Activated T-helper 1 cell treated with anti-CD3 and anti-CD28 coated beads, Interleukin-12 subunit alpha, Interleukin-12 subunit beta, Interleukin-2, Interleukin-4 antibody, amounts not matched to agents 30 ng/mL and 10 ng/mL and 1 ng/mL, durations not matched to agents 14 hours and 24 hours and 36 hours (primary cell): ENCODE measurements at places on chromosomes 5 and 9. TPM values are rescaled to one million over a fixed set of nuclear protein-coding genes. Genes with fewer than 3 reads are reported as not detected.

DNA sequence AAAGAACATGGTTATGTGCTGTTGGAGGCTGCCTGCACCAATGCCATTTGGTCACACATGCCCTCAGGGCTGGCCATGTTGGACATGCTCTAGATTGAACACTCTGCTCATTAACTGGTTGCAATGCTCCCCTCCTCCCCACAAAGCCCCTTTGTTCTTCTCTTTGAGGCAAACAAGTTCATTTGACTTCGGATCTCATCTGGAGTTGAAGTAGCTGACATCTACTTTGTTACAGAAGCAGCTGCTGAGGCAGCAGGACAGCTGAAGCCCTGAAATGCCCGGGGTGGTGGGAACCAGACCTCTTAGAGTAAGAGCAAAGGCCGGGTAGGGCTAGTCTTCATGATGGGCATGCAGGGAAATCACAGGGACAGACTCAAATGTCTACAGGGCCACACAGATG lies 123.5 kb downstream of the APBA1 start:
- H3K27ac ChIP-seq = no peak overlapping the region
- DNase-seq = no peak
- no peak overlapping the region for H3K4me3 ChIP-seq

GRCh38 chr9:112110094-112110776 lies 64.9 kb downstream of the SUSD1 start:
- H3K27ac ChIP-seq = no peak overlapping the region
- H3K4me3 ChIP-seq = no peak overlapping the region
- H3K4me1 ChIP-seq = peaks cover under 1% of the 10 kb centered on the region

The ADAMTS6 gene
- total RNA-seq = 0.86 and 1.3 TPM in 2 replicates

DNA sequence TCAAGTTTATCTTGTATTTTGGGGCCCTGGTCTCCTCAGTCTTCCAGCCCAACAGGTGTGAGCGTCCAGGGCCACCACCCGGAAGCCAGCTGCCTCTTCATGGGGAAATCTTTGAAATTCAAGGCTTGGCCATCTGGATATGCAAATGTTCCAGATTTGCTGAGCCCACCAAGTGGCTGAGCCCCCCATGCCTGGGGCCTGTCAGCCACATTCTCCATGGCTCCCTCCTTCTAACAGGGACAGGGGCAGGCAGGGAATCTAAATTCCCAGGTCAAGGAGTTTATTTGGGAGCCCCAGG lies 14.2 kb upstream of the CXXC5 start:
- H3K4me1 ChIP-seq = peaks cover 35% of the 10 kb centered on the region
- no peak overlapping the region for H3K27ac ChIP-seq
- peaks cover 12% of the 10 kb centered on the region for H3K36me3 ChIP-seq
- no peak for DNase-seq
- no peak overlapping the region for H3K4me3 ChIP-seq
- no peaks in the 10 kb centered on the region for H3K27me3 ChIP-seq

The FIBCD1 gene
- not detected in 2 replicates for total RNA-seq

- no peaks in the 10 kb centered on the region for H3K4me1 ChIP-seq
- H3K27me3 ChIP-seq = peaks cover 11% of the 10 kb centered on the region
- no peak for DNase-seq
These were observed 21.0 kb upstream of the PPP2CA start for GRCh38 chr5:134246771-134247427.

GRCh38 chr5:10827571-10827970 lies 66.5 kb upstream of the DAP start:
- H3K27ac ChIP-seq = no peak overlapping the region
- H3K4me3 ChIP-seq = no peak overlapping the region
- H3K27me3 ChIP-seq = peaks cover 8% of the 10 kb centered on the region

The IQGAP2 gene
- total RNA-seq = 43.5 and 45.4 TPM in 2 replicates

DNA sequence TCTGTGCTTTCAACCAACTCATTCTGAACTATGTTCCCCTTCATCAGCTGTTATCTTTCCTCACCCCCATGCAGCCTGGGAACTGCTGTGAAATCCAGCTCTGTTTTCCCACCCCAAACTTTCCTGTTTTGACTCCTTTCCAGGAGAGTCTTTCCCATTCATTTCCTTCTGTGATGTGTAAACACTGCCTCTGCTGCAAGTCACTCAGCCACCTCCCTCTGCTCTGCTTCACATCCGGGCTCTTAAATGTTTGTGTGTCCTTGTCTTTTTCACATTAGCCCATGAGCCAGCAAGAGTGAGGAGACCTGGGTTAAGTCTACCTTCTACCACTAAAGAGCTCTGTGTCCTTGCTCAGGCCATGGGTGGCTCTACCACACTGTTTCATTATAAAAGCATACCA lies 137.5 kb downstream of the ICE1 start:
- no peak overlapping the region for H3K27ac ChIP-seq
- H3K4me3 ChIP-seq = no peak overlapping the region
- peaks cover 9% of the 10 kb centered on the region for H3K27me3 ChIP-seq
- H3K36me3 ChIP-seq = no peaks in the 10 kb centered on the region
- no peak for DNase-seq
- no peaks in the 10 kb centered on the region for H3K4me1 ChIP-seq

The SV2C gene
- 0.05 TPM in 1 of 2 replicates, not detected in the other for total RNA-seq

The ENG gene
- total RNA-seq = 32.2 and 33.0 TPM in 2 replicates

DNA sequence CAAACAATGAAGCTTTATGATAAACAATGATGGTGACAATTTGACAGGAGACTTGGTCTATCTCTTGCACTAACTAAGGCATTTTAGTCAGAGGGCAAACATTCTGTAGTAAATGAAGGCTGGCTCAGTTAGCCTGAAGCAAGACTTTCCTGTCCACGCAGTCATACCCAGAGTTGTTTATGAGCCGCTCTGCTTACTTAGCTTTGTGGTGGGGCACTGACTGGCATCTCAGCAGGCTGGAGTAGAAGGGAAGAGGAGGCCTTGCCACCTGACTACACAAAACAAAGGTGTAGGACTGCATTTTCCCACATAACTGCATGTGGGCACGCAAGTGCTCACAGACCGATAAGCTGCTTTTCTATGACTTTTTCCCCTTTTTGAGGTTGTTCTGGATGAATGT lies 133.7 kb upstream of the EPB41L4A start:
- H3K4me3 ChIP-seq = no peak overlapping the region
- no peaks in the 10 kb centered on the region for H3K4me1 ChIP-seq
- no peak for DNase-seq
- no peak overlapping the region for H3K27ac ChIP-seq

DNA sequence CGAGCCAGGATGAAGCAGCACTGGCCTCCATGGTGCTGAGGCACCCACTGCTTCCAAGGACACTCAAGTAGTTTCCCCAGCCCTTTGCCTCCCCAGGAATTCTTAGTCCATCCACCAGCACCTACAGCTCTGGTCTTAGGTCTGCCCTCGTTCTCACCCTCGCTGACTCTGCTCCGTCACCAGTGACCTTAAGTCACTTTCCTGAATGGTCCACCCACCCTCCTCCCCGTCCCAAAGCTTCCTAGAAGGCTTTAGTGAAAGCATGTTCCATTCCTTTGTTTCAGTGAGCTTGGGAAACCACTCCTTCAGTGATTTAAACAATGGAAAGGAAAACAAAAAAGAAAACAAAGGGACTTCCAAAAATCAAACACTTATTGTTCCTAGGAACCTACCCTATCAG lies 54.6 kb upstream of the MAP3K1 start:
- peaks cover 11% of the 10 kb centered on the region for H3K27me3 ChIP-seq
- no peaks in the 10 kb centered on the region for H3K36me3 ChIP-seq
- DNase-seq = no peak
- H3K27ac ChIP-seq = no peak overlapping the region
- H3K4me1 ChIP-seq = no peaks in the 10 kb centered on the region

DNA sequence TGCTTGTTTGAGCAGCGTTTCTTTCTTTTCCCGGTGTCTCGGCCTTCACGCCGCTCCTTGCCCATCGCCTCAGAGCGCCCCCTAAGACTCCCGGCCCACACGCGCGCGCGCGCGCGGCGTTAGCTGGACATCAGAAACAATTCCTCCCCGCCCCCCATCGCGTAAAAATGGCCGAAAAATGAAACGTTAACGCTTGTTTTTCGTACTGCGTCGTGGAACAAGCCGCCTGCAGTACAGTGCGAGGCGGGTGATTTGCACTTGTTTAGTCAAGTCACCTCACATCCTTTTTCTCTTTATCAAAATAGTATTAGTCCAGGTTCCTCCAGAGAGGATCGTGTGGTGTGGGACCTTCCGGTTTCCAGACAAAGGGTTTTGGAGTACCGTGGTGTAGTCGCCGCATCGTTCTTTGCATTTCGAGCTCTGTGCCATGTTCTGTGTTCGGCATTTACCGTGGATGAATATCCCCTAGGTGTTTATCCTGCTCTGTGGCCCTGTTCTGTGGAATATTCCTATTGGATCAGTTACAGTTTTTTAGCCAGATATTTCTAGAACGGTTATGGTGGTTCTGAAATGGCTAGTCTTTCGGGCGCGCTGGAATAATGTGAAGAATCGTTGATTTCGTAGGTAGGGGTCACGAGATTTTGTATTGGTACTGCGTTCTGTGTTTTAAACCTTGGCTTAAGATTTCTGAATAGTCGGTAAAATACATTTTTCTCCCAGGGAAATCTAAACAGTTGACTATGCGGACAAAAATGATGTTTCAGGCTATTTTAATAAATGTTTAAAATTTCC lies 1.0 kb downstream of the MATR3 start:
- peak overlapping the region; percentile 94 for H3K27ac ChIP-seq
- DNase-seq = peak; percentile 50
- peaks cover 45% of the 10 kb centered on the region for H3K4me1 ChIP-seq

- no peak for DNase-seq
- H3K27me3 ChIP-seq = peaks cover 34% of the 10 kb centered on the region
- peaks cover 2% of the 10 kb centered on the region for H3K36me3 ChIP-seq
- no peaks in the 10 kb centered on the region for H3K4me1 ChIP-seq
- H3K27ac ChIP-seq = no peak overlapping the region
These were observed 206.7 kb downstream of the MAST4 start for GRCh38 chr5:66802941-66803340.

DNA sequence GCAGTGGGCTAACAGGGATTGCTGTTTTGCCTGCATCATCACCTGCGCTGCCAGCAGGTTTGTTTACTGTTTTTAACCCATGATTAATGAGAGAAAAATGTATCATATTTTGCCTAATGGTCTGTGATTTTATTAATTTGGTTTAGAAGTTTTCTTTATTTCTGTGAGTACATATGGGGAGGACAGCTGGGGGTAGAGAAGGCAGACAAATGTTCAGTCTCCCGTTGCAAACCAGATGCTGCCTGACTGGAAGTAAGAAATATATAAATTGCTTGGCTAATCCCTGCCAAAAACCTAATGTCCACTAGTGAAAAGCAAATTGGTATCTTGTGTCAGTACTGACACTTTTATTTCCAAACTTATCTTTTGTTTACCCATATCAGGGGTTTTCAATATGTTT lies 1766.1 kb upstream of the C9orf72 start:
- no peaks in the 10 kb centered on the region for H3K4me1 ChIP-seq
- no peak overlapping the region for H3K4me3 ChIP-seq
- no peak overlapping the region for H3K27ac ChIP-seq
- DNase-seq = no peak
- H3K36me3 ChIP-seq = no peaks in the 10 kb centered on the region
- no peaks in the 10 kb centered on the region for H3K27me3 ChIP-seq

The CDO1 gene
- 0.49 and 0.66 TPM in 2 replicates for total RNA-seq

- no peaks in the 10 kb centered on the region for H3K27me3 ChIP-seq
- no peak overlapping the region for H3K27ac ChIP-seq
- H3K36me3 ChIP-seq = no peaks in the 10 kb centered on the region
- no peak overlapping the region for H3K4me3 ChIP-seq
These were observed 106.2 kb downstream of the NSG2 start for GRCh38 chr5:174151599-174152181.

GRCh38 chr5:124111886-124112285 lies 599.9 kb downstream of the CSNK1G3 start:
- no peak for DNase-seq
- H3K36me3 ChIP-seq = no peaks in the 10 kb centered on the region
- no peaks in the 10 kb centered on the region for H3K4me1 ChIP-seq
- no peaks in the 10 kb centered on the region for H3K27me3 ChIP-seq
- no peak overlapping the region for H3K4me3 ChIP-seq

The SPINK13 gene
- not detected in 2 replicates for total RNA-seq

DNA sequence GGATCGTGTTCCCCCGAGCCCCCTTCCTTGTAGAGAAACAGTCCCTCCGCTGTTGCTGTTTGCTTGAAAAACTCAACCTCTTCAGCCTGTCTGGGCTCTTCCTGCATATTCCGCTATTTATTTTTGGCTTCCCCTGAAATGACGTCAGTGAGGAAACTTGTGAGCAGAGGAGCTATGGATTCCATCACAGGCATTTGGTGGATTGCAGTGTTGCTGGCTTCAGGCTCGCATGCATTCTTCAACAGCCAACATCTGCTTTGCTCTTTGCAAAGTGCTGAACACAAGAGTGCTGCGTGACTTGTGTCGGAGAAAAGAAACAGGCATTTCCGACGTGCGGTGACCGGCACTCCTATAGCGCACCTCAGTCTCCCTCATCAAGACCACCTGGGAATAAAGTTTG lies 232.7 kb downstream of the RFK start:
- no peak for DNase-seq
- no peak overlapping the region for H3K4me3 ChIP-seq

The ITGA1 gene
- total RNA-seq = 2.2 and 2.5 TPM in 2 replicates

The PROP1 gene
- not detected in 2 replicates for total RNA-seq

The IFNA14 gene
- total RNA-seq = not detected in 2 replicates

The ENHO gene
- total RNA-seq = not detected in 2 replicates

The PCDHGB1 gene
- total RNA-seq = 0.18 and 0.32 TPM in 2 replicates

GRCh38 chr9:95740217-95741004 lies 135.1 kb upstream of the ERCC6L2 start:
- H3K36me3 ChIP-seq = no peaks in the 10 kb centered on the region
- no peak for DNase-seq
- H3K4me3 ChIP-seq = no peak overlapping the region

- peaks cover 8% of the 10 kb centered on the region for H3K27me3 ChIP-seq
- no peaks in the 10 kb centered on the region for H3K36me3 ChIP-seq
- DNase-seq = no peak
- H3K4me1 ChIP-seq = peaks cover 14% of the 10 kb centered on the region
These were observed 76.3 kb upstream of the BARHL1 start for GRCh38 chr9:132505991-132506655.

- H3K36me3 ChIP-seq = peaks cover 5% of the 10 kb centered on the region
- peaks cover 11% of the 10 kb centered on the region for H3K4me1 ChIP-seq
- peak within 1 kb of the TSS; percentile 91 for H3K4me3 ChIP-seq
- H3K27ac ChIP-seq = peak within 1 kb of the TSS; percentile 79
- peak; percentile 34 for DNase-seq
These were observed at the start of gene TOR4A for GRCh38 chr9:137277329-137278041. TOR4A (plus strand) TSS chr9:137277726; CDS start chr9:137278690, 964 bp downstream.

The SLCO4C1 gene
- total RNA-seq = 0.22 and 0.26 TPM in 2 replicates
